ENCODE measurements at places on chromosomes 13 and 19.
A peak's percentile ranks its signal among the peaks of the same experiment; 100 is the strongest.

GRCh38 chr13:105763851-105764250 lies 771.6 kb downstream of the EFNB2 start:
- no peak for DNase-seq

- no peak for DNase-seq
Observed at GRCh38 chr19:51779181-51779580, 15.8 kb upstream of the FPR3 start.

- DNase-seq = peak; percentile 71
Observed at GRCh38 chr19:9847087-9847671, 12.1 kb downstream of the PIN1 start.

GRCh38 chr19:41016488-41017071 lies 25.5 kb downstream of the CYP2B6 start:
- peak; percentile 34 for DNase-seq

- no peak for DNase-seq
Observed at GRCh38 chr13:67950603-67951002, 720.5 kb upstream of the PCDH9 start.

DNA sequence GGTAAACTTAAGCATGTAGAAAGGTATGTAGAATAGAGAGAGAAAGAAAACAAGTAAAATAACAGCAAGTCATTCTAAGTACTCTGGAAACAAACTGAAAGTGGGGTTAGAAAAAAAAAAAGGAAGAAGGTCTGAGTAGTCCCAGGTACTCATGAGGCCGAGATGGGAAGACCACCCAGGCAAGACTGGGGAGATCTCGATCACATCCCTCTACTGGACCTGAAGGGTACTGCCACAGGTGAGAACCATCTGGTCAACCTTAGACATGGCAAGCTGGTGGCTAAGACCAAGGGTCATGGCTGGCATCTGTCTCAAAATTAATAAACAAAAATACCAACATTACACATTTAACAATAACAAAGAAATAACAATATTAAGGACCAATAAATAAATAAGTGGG lies 36.3 kb upstream of the ZNF724 start:
- DNase-seq = peak; percentile 15

- DNase-seq = no peak
Observed at GRCh38 chr13:39200249-39200910, 162.1 kb downstream of the NHLRC3 start.

GRCh38 chr19:18278521-18279265 lies 2.7 kb downstream of the JUND start:
- peak; percentile 63 for DNase-seq

GRCh38 chr13:19955873-19956559 lies 2.5 kb upstream of the ZMYM2 start:
- no peak for DNase-seq

GRCh38 chr19:45999653-46000121 lies 4.4 kb downstream of the CCDC61 start:
- peak; percentile 33 for DNase-seq

- peak; percentile 42 for DNase-seq
Observed at GRCh38 chr13:95708811-95709500, 32.0 kb downstream of the DNAJC3 start.

- no peak for DNase-seq
Observed at GRCh38 chr19:35944556-35944955, 8.4 kb downstream of the LRFN3 start.

GRCh38 chr19:5719274-5719960 lies 529 bp downstream of the LONP1 start:
- DNase-seq = peak; percentile 49

GRCh38 chr19:13834244-13835069 lies 39.2 kb downstream of the ZSWIM4 start:
- DNase-seq = no peak

DNA sequence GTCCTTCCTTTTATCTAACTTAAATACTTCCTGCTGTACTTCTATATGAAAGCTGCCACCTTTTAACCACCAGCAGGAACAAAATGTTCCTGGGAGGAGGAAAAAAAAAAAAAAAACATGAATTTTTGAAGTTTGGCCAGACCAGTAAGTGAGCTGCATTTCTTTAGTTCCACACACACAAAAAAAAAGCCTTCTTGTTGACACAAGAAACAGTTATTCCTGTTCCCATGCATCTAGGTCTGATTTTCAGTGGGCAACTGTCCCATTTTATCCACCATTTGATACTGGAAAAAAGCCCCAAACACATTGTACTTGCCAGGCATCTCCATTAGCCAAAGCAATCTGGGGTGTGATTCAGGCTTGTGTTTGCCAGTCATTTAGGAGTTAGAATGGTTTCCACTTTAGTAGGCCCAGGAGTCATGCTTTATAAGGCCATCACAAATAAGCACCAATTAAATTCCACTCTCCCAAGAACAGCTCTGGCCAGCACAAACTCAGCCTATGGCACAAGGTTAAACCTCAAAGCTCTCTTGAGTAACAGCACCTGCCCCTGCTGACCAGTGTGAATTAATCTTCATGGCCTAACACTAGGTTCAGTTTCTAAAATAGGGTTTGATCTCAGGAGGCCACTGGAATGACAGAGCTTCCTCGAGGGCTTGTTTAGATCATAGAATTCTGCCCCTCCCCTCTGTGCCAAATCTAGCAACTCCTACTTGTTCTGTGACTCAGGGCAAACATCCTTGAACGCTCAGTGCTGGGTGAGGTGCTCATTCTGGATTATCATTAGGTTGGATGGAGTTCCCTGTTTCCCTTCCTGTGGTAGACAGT lies 67.1 kb downstream of the NUFIP1 start:
- DNase-seq = no peak

GRCh38 chr13:39618561-39618960 lies 15.6 kb upstream of the LHFPL6 start:
- peak; percentile 59 for DNase-seq

- DNase-seq = no peak
Observed at GRCh38 chr13:75812751-75813181, 176.6 kb downstream of the LMO7 start.

GRCh38 chr19:46115396-46116106 lies 8.9 kb downstream of the IGFL3 start:
- DNase-seq = no peak

GRCh38 chr19:16942583-16942982 lies 53.8 kb downstream of the F2RL3 start:
- DNase-seq = no peak

GRCh38 chr13:40508127-40508526 lies 158.3 kb downstream of the FOXO1 start:
- no peak for DNase-seq

- DNase-seq = no peak
Observed at GRCh38 chr13:31159306-31159705, 2.4 kb downstream of the HSPH1 start.

- DNase-seq = no peak
Observed at GRCh38 chr13:95492044-95492801, 60.3 kb upstream of the CLDN10 start.

GRCh38 chr13:113742000-113742441 lies 17.0 kb upstream of the TMEM255B start:
- peak; percentile 85 for DNase-seq

DNA sequence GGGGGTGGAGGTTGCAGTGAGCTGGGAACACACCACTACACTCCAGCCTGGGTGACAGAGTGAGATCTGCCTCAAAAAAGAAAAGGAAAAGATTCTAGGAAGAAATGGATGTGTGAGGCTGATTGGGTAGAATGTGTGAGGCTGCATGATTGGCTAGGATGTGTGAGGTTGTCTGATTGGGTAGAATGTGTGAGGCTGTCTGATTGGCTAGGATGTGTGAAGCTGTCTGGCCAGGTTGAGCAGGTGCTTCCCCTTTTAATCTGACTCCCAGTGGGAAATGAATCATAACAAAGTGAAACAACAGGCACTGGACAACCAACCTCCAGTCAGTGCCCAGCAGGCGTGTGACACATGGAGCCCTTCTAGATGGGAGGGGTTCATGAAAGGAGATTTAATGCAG lies 14.7 kb downstream of the C13orf46 start:
- no peak for DNase-seq

GRCh38 chr19:21838646-21839045 lies 2.7 kb upstream of the ZNF43 start:
- no peak for DNase-seq

- no peak for DNase-seq
Observed at GRCh38 chr19:29475469-29475868, 50.3 kb upstream of the VSTM2B start.

DNA sequence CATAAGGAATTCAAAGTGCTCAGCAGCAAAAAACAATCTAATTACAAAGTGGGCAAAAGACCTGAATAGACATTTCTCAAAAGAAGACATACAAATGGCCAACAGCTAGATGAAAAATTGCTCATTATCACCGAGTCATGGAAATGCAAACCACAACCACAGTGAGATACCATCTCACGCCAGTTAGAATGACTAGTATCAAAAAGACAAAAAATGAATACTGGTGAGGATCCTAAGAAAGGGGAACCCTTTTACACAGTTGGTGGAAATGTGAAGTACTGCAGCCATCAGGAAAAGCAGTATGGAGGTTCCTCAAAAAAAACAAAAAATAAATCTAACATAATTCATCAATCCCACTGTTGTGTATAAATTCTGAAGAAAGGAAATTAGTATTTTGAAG lies 1206.1 kb downstream of the EFNB2 start:
- peak; percentile 68 for DNase-seq

DNA sequence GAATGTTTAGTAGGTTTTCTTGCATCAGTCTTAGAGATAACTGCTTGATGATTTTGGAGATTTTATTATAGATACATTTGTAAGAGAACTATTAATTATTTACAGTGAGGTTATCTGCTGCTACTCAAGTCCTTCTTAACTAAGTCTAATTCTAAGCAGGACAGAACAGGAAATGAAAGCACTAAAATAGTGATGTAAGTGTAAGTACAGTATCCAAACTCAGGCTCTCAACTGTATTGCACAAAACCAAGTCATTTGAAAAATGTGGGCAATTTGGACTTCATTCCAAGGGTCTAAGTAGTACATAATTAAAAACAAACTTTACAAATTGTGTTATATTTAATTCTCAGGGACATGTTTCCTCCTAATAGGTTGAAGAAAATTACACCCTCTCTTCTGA lies 417.1 kb downstream of the ITGBL1 start:
- DNase-seq = no peak

- peak; percentile 26 for DNase-seq
Observed at GRCh38 chr13:74015137-74015536, 119.1 kb downstream of the KLF12 start.

DNA sequence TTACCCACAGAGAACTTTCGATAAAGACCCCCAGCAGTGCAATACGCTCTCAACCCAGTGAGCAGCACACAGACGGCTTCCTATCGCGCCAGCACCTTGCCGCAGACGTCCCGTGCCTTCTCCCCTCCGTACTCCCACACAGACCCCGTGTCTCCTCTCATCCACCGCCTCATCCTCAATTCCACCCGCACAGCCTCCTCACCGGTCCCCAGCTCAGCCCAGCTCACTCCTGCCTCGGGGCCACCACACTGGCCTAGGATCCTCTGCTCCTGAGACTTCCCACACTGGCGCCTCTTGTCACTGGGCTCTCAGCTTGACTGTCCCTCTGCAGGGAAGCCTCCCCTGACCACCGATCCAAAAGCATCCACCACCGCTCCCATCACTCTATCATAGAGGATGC lies 9.0 kb downstream of the MLLT1 start:
- no peak for DNase-seq

DNA sequence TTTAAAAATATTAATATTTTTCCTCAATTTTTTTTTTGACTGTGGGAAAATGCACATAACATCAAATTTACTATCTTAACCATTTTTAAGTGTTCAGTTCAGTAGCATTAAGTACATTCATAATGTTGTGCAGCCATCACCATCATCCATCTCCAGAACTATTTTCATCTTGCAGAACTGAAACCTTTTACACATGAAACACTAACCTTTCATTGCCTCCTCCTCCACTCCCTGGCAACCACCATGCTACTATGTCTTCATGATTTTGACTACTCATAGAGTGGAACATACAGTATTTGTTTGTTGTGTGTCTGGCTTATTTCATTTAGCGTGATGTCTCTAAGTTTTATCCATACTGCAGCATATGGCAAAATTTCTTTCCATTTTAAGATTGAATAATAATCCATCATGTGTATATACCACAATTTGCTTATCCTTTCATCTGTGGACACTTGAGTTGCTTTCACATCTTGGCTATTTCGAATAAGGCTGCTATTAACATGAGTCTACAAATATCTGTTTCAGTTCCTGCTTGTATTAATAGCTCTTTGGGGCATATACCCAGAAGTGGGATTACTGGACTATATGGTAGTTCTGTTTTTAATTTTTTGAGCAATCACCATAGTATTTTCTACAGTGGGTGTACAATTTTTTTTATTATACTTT lies 376.4 kb downstream of the MTUS2 start:
- DNase-seq = no peak

DNA sequence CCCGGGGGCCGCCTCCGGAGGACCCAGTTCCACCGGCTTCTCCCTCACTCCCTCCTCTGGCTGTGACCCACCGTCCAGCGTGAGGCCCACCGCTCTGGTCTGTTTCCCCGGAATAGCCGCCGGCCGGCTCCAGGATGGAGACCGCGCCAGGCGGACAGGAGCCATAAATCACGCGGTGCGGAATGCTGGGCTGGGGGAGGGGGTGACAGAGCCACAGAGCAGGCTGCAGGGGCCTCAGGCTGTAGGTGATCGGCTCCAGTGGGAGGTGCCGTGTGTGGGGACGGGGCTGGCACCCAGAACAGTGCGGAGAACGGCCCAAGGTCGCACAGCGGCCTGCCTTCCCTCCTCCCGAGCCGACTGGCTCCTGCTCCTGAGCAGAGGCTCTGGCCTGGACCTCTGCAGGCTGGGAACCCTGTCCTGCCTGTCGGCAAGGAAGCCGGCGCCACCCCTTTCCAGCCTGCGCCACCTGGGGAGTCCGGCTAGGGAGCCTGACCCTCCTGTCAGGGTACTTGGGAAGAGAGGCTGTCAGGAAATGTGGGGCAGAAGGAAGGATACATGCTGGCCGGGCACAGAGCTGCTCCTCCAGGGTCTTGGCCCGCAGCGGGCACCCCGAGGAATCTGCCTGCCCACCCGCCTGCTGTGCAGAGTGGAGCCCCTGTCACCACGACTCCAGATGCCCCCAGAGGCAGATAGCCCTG lies 8.3 kb downstream of the PIAS4 start:
- DNase-seq = no peak

DNA sequence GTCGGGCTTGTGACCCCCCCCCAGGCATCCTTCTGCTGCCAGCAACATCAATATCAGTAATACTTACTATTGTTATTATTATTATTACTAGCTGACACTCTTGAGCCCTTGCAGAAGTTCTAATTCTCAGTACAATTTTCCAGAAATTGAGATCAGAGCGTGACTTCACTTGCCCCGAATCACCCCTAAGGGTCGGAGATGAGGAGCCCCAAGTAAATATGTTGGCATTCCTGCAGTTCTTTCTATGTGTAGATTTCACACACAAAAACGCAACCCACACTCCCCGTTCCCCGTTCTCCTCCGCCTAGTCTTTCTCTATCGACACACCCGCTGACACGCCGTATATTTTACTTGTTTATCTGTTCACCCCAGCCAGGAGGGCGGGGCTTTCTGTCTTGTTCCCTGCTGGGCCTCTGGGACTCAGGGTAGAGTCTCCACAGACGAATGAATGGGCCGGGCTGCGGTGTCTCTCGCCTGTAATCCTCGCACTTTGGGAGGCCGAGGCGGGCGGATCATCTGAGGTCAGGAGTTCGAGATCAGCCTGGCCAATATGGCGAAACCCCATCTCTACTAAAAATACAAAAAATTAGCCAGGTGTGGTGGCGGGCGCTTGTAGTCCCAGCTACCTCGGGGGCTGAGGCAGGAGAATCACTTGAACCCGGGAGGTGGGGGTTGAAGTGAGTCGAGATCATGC lies 14.7 kb downstream of the TLE5 start:
- DNase-seq = peak; percentile 98

Data from hematopoietic multipotent progenitor cell treated with erythropoietin and hydrocortisone succinate and interleukin-3 and kit ligand, for 4 days (in vitro differentiated cells).